ENCODE measurements at places on chromosomes 12 and 14.

- H3K27me3 ChIP-seq: no peaks in the 10 kb centered on the region
- no peaks in the 10 kb centered on the region for H3K36me3 ChIP-seq
- H3K4me3 ChIP-seq: no peak overlapping the region
- DNase-seq: no peak
- no peak overlapping the region for H3K27ac ChIP-seq
- no peaks in the 10 kb centered on the region for H3K4me1 ChIP-seq
Observed at GRCh38 chr12:96902076-96902475, 5.0 kb upstream of the NEDD1 start.

DNA sequence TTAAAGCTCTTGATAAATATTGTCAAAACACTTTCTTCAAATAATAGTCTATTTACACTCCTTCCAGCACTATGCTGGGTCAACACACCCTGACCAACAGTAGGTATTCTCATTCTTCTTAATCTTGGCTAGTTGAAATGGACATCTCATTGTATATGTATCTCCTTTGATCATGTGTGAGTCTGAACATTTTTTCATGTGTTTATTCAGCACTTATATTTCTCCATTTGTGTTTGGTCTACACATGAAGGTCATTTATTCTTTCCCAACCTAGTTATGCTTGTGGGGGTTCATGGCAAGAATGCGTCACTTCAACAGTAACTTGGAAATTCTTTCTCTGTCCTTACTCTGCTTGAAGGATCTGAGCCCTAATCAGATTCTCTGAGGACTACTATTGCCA, 133.1 kb upstream of the ARID2 start:
- H3K27me3 ChIP-seq: no peaks in the 10 kb centered on the region
- H3K36me3 ChIP-seq: no peaks in the 10 kb centered on the region
- no peaks in the 10 kb centered on the region for H3K4me1 ChIP-seq
- DNase-seq: no peak
- no peak overlapping the region for H3K27ac ChIP-seq

DNA sequence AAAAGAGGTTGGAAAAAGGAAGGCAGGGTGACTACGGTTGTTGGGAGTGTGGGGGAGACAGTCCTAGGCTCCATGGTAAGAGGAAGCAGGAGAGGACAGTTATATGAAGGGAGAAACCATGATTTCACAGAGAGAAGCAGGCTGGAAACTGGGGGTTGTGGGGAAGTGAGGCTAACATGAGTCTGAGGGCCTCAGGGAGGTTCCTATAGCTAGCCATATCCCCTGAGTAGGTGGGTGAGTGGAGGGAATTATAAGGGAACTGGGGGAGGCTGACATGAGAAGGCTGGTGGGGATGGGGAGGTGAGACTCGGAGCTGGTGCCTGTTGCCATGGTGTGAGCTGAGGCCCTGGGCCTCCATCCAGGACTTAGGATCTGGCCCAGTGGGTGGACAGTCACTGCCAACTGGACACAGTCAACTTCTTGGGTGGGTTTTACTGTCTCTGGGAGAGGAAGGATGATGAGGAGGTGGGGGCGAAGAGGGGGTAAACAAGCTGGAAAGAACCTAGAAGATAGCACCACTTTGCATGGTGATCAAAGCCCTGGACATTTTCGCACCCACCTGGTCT, 1.4 kb downstream of the RNASE13 start:
- H3K36me3 ChIP-seq: no peaks in the 10 kb centered on the region
- no peak overlapping the region for H3K4me3 ChIP-seq
- H3K27ac ChIP-seq: no peak overlapping the region
- H3K4me1 ChIP-seq: peaks cover 2% of the 10 kb centered on the region
- DNase-seq: no peak
- no peaks in the 10 kb centered on the region for H3K27me3 ChIP-seq

DNA sequence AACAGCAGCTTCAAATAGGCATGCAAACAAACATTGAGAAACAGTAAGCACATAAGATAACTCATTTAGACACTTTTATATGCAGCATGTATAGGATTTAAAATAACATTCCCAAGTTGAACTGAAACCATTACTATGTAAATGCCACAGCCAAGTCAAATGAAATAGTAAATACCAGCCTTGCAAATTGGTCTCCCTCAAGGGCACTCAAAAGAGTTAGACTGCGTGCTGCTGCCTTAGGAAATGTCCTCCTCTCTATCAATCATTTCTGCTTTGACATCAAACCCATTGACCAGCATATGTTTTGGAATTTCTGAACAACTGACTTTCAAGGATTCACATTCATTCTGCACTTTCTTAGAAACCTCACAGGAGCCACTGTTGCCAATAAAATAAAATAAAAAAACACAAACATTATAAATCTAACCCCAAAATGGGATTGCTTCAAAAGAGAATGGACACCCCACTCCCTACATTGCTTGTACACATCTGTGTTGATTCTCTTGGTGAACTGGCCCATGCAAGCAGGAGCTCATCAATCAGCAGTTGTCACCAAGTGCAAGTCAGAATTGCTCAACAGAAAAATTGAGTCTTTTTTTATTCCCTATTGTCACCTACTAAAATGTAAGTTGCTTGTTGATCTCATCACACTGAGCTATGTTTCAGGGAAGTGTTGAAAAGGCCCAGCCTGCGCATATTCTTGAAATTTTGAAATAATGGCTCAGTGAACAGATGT, 256.2 kb downstream of the DAD1 start:
- no peak overlapping the region for H3K4me3 ChIP-seq
- DNase-seq: peak; percentile 30
- H3K36me3 ChIP-seq: no peaks in the 10 kb centered on the region

DNA sequence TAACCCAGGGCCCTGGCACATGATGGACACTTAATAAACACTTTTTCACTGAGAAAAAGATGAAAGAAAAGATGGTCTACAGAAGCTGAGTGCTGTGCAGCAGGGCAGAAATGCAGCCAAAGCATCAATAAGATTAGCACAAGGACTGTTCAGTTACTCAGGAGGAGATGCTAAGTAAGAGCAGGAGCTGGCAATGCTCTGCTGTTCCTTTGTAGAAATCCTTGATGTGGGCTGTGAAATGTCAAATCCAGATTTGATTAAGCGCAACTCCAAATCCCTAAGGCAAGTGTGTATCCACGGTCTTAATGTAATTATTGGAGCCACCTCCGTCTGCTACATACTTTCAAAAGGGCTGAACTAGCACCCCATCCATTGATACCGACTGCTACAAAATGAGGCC, 151.8 kb upstream of the BTG1 start:
- no peaks in the 10 kb centered on the region for H3K27me3 ChIP-seq
- no peaks in the 10 kb centered on the region for H3K36me3 ChIP-seq
- DNase-seq: no peak

DNA sequence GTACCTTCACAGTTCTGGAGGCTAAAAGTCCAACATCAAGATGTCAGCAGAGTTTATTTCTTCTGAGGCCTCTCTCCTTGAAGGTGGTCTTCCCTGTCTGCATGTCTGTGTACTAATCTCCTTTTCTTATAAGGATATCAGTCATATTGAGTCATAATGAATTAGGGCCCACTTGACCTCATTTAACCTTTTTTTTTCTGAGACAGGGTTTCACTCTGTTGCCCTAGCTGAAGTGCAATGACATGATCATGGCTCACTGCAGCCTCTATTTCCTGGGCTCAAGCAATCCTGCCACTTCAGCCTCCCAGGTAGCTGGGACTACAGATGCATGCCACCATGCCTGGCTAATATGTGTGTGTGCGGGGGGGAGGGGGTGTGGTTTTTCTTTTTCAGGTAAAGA, 41.7 kb downstream of the PPM1H start:
- no peaks in the 10 kb centered on the region for H3K36me3 ChIP-seq
- no peak overlapping the region for H3K4me3 ChIP-seq

DNA sequence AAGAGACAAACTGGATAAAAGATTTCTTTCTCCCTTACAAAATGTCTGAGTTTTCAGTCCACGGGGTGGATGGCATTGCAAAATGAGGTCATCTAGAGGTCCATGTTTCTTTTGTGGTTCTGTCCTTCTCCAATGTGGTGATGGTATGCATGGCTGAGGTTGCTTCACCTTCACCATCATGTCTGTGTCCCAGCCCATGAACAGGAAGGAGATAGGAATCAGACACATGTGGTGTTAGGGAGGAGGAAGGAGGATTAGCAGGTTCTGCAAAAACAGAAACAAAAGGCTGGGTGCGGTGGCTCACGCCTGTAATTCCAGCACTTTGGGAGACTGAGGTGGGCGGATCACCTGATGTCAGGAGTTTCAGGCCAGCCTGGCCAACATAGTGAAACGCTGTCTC, 11.0 kb upstream of the AEBP2 start:
- DNase-seq: no peak
- no peak overlapping the region for H3K4me3 ChIP-seq
- no peak overlapping the region for H3K27ac ChIP-seq
- H3K4me1 ChIP-seq: no peaks in the 10 kb centered on the region
- no peaks in the 10 kb centered on the region for H3K36me3 ChIP-seq

- H3K36me3 ChIP-seq: no peaks in the 10 kb centered on the region
- H3K27me3 ChIP-seq: no peaks in the 10 kb centered on the region
- H3K4me3 ChIP-seq: no peak overlapping the region
- no peak for DNase-seq
- H3K27ac ChIP-seq: no peak overlapping the region
Observed at GRCh38 chr12:117738233-117738632, 230.6 kb downstream of the KSR2 start.

GRCh38 chr12:53047221-53048032, 2.4 kb upstream of the TNS2 start:
- peak; percentile 83 for DNase-seq
- H3K27ac ChIP-seq: peak overlapping the region; percentile 99
- H3K27me3 ChIP-seq: no peaks in the 10 kb centered on the region
- peaks cover 76% of the 10 kb centered on the region for H3K4me1 ChIP-seq
- H3K36me3 ChIP-seq: peaks cover 4% of the 10 kb centered on the region

DNA sequence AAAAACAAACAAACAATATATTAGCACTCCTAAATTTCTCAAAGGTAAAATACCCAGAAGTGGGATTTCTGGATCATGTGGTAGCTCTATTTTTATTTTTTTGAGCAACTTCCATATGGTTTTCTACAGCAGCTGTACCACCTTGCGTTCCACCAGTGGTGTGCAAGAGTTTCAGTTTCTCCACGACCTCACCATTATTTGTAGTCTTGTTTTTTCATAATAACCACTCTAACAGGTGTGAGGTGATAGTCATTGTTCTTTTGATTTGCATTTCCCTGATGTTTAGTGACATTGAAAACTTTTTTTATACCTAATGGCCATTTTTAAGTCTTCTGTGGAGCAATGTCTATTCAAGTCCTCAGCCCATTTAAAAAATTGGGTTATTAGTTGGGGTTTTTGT, 127.3 kb upstream of the SLC38A2 start:
- no peak for DNase-seq
- H3K27ac ChIP-seq: no peak overlapping the region
- H3K27me3 ChIP-seq: no peaks in the 10 kb centered on the region
- H3K4me1 ChIP-seq: no peaks in the 10 kb centered on the region
- H3K4me3 ChIP-seq: no peak overlapping the region

- H3K36me3 ChIP-seq: no peaks in the 10 kb centered on the region
- no peaks in the 10 kb centered on the region for H3K27me3 ChIP-seq
- no peak overlapping the region for H3K4me3 ChIP-seq
- H3K27ac ChIP-seq: no peak overlapping the region
Observed at GRCh38 chr14:60958146-60958545, 22.7 kb downstream of the TRMT5 start.

- no peaks in the 10 kb centered on the region for H3K27me3 ChIP-seq
- DNase-seq: no peak
- H3K4me1 ChIP-seq: no peaks in the 10 kb centered on the region
- H3K4me3 ChIP-seq: no peak overlapping the region
- no peaks in the 10 kb centered on the region for H3K36me3 ChIP-seq
- no peak overlapping the region for H3K27ac ChIP-seq
Observed at GRCh38 chr12:77777274-77777673, 53.4 kb upstream of the NAV3 start.

GRCh38 chr14:82935691-82936090, 1402.0 kb upstream of the SEL1L start:
- DNase-seq: no peak
- H3K27me3 ChIP-seq: no peaks in the 10 kb centered on the region
- no peak overlapping the region for H3K27ac ChIP-seq
- H3K4me3 ChIP-seq: no peak overlapping the region

GRCh38 chr14:72605096-72605920, 288.6 kb downstream of the DPF3 start:
- no peak overlapping the region for H3K27ac ChIP-seq
- H3K36me3 ChIP-seq: no peaks in the 10 kb centered on the region
- no peak for DNase-seq
- H3K4me3 ChIP-seq: no peak overlapping the region
- H3K27me3 ChIP-seq: no peaks in the 10 kb centered on the region

GRCh38 chr12:100959481-100959880, 164.9 kb downstream of the ANO4 start:
- no peaks in the 10 kb centered on the region for H3K27me3 ChIP-seq
- no peak for DNase-seq
- no peak overlapping the region for H3K27ac ChIP-seq
- H3K4me3 ChIP-seq: no peak overlapping the region
- no peaks in the 10 kb centered on the region for H3K4me1 ChIP-seq

- peaks cover 77% of the 10 kb centered on the region for H3K36me3 ChIP-seq
- H3K4me3 ChIP-seq: no peak overlapping the region
- DNase-seq: no peak
- no peaks in the 10 kb centered on the region for H3K4me1 ChIP-seq
- no peaks in the 10 kb centered on the region for H3K27me3 ChIP-seq
Observed at GRCh38 chr12:2922329-2922728, 31.6 kb downstream of the TULP3 start.

DNA sequence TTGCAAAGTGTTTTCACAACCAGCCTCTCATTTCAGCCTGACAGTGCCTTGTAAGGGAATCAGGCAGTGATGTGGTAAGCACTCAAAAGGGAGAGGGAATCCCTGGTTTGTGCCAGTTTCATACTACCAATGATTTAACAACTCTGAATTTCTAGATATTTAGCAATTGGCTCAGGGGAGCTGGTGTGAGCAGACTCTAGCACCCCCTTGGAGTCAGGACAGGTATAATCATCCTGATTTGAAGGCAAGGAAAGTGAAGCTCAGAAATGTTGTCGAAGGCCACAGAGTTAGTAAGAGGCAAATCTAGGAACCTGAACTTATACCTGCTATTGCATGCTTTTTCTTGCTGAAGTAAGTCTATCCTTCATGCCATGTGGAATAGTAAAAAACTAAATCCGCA, 63.1 kb upstream of the DACT1 start:
- DNase-seq: no peak
- H3K4me1 ChIP-seq: no peaks in the 10 kb centered on the region
- H3K36me3 ChIP-seq: no peaks in the 10 kb centered on the region
- no peak overlapping the region for H3K4me3 ChIP-seq
- H3K27ac ChIP-seq: no peak overlapping the region
- no peaks in the 10 kb centered on the region for H3K27me3 ChIP-seq

GRCh38 chr12:22562036-22563028, 18.0 kb upstream of the C2CD5 start:
- peak overlapping the region; percentile 27 for H3K27ac ChIP-seq
- no peaks in the 10 kb centered on the region for H3K4me1 ChIP-seq
- H3K4me3 ChIP-seq: no peak overlapping the region
- no peaks in the 10 kb centered on the region for H3K27me3 ChIP-seq
- DNase-seq: peak; percentile 84

GRCh38 chr14:105257464-105257863, 9.1 kb downstream of the BTBD6 start:
- no peaks in the 10 kb centered on the region for H3K27me3 ChIP-seq
- peaks cover 70% of the 10 kb centered on the region for H3K36me3 ChIP-seq
- H3K27ac ChIP-seq: no peak overlapping the region
- peaks cover 8% of the 10 kb centered on the region for H3K4me1 ChIP-seq
- no peak overlapping the region for H3K4me3 ChIP-seq
- no peak for DNase-seq

Data from stomach (tissue), 19 donors.